SK-N-SH (cell line): ENCODE measurements at places on chromosomes 1 and 21.

DNA sequence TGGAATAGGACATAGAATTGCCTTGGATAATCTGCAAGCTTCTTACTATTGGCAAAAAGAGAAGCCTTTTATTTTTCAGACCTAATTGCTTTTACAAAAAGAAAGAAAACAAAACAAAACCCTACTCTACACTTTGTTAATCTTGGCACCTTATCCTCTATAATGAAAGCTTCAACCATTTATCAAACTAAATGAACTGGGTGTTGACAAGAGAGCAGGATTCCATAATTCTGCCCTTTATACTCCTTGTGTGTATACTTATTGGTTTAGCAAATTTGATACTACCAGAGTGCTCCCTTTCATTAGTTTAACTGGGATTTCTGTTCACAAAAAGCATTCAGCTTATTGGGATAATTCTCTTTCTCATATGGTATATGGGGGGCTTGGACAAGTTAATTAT, 3.0 kb upstream of the TMCC2 start:
- H3K27ac ChIP-seq: no peak overlapping the region
- no peak overlapping the region for H3K4me3 ChIP-seq
- no peak for DNase-seq
- no peaks in the 10 kb centered on the region; the same call in 1 of the 2 replicates for H3K27me3 ChIP-seq

DNA sequence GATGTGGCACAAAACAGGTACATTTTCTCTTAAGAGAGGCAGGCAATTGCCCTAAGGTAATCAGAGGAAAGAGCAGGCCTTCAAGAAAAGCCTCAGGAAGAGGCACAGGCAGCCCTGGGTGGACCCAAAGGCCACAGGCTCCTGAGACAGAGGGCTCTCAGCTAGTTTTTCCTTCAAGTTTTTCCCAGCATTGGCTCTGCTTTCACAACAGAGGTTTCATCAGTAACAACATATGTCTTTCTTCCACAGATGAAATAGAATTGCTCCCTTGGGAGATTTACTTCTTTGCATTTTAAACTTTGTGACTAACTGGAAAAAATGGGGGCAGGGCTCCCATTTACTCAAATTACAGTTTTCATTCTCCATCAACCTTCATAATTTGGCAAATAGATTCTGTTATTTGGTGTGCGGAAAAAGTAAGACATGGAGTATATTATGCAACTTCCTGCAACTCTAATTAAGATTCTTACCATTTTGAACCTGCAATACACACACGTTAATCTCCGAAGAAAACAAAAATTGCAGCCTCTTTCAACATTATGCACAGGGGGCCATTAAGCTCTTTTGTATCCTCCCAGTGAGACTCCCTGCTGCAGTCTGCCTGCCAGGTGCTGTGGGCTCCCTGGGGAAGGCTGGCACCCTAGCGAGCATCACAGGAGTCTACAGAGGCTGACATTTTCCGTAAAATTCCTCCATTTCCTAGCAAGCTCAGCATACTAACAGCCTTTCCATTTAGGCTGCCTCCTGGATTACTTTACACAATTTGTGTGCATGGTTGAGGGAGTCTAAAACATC, 282.3 kb downstream of the USH2A start:
- no peak for DNase-seq
- no peak overlapping the region for H3K4me3 ChIP-seq
- peaks cover 5% of the 10 kb centered on the region; the same call in 1 of the 2 replicates for H3K4me1 ChIP-seq
- H3K36me3 ChIP-seq: no peaks in the 10 kb centered on the region
- H3K27me3 ChIP-seq: no peaks in the 10 kb centered on the region

DNA sequence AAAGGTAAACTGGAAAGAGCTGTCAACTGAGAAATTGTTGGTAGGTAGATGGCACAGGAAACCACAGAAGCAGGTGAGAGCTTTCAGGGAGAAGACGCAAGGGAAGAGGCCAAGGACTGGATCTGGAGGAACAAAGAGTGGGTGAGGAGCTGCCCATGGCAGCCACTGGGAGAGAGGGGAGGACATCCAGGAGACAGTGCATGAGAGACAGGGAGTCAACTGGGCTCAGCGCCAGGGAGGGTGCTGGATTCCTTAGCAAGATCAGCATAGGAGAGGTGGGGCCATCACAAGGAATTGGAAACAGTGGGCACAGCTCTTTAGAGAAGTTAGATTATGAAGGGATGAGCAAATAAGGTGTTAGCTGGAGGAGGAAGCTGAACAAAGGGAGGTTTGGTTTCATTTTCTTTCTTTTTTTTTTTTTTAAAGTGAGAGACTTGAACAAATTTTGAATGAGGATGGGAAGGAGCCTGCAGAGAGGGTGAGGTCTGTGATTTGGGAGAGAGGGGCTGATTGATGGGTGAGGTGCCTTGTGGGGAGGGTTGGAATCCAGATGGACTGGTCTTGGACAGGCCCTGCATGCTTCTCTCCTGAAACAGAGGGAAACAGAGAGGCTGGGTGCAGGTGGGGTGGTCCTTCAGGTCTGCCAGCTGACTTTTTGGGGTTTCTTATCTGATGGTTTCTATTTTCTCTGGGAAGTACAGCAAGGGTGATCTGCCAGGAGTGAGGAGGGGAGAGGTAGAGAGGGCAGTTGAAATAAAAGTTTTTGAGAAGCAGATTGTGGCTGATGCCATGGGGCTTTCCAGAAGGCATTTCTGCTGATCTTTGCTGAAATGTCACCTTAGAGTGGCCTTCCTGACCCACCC, 5.4 kb downstream of the CYP4B1 start:
- no peaks in the 10 kb centered on the region for H3K36me3 ChIP-seq
- H3K27ac ChIP-seq: no peak overlapping the region
- no peak overlapping the region for H3K4me3 ChIP-seq
- no peak for DNase-seq
- no peaks in the 10 kb centered on the region for H3K4me1 ChIP-seq
- no peaks in the 10 kb centered on the region for H3K27me3 ChIP-seq

DNA sequence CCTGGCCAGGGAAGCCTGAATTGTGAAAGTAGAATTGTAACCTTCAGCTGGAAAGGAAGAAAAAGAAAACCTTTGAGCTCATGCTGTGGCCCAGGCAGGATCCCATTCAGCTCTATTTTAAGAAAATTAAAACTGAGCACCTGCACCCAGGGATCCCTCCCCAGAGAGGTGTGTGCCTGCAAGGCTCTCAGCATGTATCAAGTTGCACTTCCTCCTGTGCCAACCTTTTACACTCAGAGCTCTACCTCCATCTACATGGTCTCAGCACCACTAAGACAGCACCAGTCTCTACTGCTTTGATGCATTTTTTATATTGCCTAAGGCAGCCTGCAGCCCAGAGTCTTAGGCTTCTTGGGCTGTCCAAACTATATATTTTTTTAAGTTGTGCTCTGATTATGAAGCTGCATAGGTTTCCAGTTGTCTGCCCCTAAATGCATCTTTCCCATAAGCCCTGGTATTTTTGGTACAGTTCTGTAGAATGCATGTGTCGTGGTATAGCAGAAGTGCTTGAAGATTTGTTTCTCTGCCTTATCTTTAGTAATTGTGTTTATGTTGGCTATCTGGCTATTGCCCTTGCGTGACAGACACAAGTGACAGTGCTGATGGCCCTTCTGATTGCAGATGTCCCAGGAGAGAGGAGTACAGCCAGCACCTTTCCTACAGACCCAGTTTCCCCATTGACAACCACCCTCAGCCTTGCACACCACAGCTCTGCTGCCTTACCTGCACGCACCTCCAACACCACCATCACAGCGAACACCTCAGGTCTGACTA, 63.1 kb downstream of the PTPRC start:
- DNase-seq: peak; percentile 11
- H3K27me3 ChIP-seq: no peaks in the 10 kb centered on the region
- H3K4me3 ChIP-seq: no peak overlapping the region
- H3K36me3 ChIP-seq: no peaks in the 10 kb centered on the region

DNA sequence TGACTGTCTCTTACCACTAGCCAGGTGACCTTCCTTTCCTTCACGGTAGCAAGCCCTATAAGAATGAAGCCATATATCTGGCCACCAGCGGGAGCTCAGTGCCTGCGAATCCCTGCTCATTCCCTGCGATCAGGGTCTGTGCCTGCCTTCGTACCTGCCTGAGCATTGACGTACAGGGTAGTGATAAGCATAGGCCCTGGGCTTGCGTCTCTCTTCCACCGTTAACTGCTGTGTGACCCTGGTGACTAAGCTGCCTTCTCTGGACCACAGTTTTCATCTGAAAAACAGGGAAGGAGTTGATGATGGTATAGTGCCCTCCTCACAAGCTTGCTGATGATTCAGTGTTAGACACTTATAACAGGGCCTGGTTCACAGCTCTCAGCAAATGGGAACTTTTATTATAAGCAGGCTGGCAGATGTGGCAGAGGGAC, 4.1 kb downstream of the ZC3H12A start:
- peaks cover 12% of the 10 kb centered on the region for H3K36me3 ChIP-seq
- DNase-seq: no peak
- no peak overlapping the region for H3K4me3 ChIP-seq
- H3K4me1 ChIP-seq: peaks cover 48% of the 10 kb centered on the region
- H3K27ac ChIP-seq: peak overlapping the region; percentile 96

- peaks cover 12% of the 10 kb centered on the region; the same call in 1 of the 2 replicates for H3K27me3 ChIP-seq
- DNase-seq: no peak
- no peaks in the 10 kb centered on the region for H3K4me1 ChIP-seq
These were observed 74.7 kb downstream of the RIPK4 start for GRCh38 chr21:41692185-41692565.

DNA sequence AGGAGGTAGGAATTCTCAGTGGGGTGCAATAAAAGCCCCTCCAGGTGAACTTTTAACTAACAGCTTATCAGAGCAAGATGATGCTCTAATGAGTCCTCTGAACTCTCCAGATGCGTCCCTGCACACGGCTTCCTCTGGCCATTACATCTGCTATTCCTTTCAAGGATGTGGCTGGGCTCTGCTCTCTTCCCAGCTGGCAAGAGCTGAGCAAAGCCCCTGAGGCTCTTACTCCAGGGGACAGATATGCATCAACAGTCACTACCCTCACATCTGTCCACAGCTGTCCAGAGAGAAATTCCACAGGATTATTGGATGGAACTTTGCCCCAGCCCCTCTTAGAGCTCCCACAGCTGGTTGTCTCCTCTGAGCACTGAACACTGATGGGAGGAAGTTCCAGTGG, 267.8 kb downstream of the C1orf94 start:
- H3K27me3 ChIP-seq: no peaks in the 10 kb centered on the region
- H3K27ac ChIP-seq: no peak overlapping the region
- no peak overlapping the region for H3K4me3 ChIP-seq

DNA sequence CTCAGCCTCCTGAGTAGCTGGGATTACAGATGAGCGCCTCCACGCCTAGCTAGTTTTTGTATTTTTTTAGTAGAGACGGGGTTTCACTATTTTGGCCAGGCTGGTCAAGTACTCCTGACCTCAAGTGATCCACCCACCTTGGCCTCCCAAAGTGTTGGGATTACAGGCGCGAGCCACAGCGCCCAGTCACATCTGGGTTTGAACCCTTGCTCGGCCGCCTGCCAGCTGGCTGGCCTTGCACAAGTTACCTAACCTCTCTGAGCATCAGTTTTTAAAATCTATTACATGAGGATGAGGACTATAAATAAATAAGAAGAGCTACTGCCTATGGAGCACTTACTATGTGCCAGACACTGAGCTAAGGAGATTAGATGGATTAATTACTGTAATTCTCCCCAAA, 17.7 kb upstream of the PADI2 start:
- no peaks in the 10 kb centered on the region for H3K4me1 ChIP-seq
- no peaks in the 10 kb centered on the region for H3K36me3 ChIP-seq
- no peaks in the 10 kb centered on the region for H3K27me3 ChIP-seq
- no peak overlapping the region for H3K4me3 ChIP-seq
- DNase-seq: no peak

DNA sequence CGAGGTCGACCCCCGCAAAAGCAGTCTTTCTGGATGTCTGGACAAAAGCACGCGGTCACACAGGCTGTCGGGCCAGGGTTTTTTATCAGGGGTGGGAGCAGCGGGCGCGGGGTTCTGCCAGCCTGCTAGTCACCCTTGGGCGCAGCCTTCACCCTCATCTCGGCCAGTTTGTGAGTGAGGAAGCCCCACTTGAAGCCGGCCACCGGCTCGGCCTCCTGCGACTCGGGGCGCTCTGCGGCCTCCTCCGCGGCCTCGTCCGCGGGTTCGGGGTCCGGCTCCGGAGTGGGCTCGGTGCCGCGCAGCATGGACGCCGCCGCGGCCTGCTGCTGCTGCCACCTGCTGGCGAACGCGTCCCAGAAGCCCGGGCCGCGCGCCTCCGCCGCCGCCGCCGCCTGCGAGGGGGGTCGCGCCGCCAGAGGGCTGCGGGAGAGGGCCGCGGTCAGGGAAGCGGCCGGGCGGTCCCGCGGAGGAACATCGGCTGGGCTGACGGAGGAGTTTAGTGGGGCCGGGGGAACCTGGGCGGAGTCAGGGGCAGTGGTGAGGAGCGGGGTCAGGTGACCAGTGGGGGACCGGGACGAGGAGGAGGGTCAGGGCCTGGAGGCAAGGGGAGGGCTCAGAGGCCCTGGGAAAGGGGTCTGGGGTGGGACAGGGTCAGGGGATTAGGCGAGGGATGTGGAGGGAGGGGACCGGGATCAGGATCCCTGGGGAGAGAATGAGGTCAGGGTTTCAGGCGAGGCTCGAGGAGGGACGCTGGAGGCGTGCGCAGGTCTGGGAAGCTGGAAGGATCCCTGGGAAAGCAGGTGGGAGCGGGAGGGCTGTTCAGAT, 4.5 kb downstream of the C1orf232 start:
- H3K27ac ChIP-seq: no peak overlapping the region; the same call in 1 of the 2 replicates
- H3K4me1 ChIP-seq: peaks cover 15% of the 10 kb centered on the region; the same call in 1 of the 2 replicates
- DNase-seq: peak; percentile 92
- peak overlapping the region; percentile 56 for H3K4me3 ChIP-seq
- no peaks in the 10 kb centered on the region for H3K36me3 ChIP-seq

GRCh38 chr21:43712268-43712942, 6.5 kb upstream of the PDXK start:
- no peaks in the 10 kb centered on the region for H3K36me3 ChIP-seq
- DNase-seq: no peak
- H3K27ac ChIP-seq: no peak overlapping the region
- no peak overlapping the region for H3K4me3 ChIP-seq
- no peaks in the 10 kb centered on the region for H3K27me3 ChIP-seq
- H3K4me1 ChIP-seq: no peaks in the 10 kb centered on the region

GRCh38 chr1:211581526-211581925, 2.6 kb upstream of the SLC30A1 start:
- no peaks in the 10 kb centered on the region for H3K27me3 ChIP-seq
- no peaks in the 10 kb centered on the region; the same call in 1 of the 2 replicates for H3K36me3 ChIP-seq
- H3K27ac ChIP-seq: peak overlapping the region; percentile 44; the same call in 1 of the 2 replicates
- H3K4me1 ChIP-seq: peaks cover 9% of the 10 kb centered on the region

- no peaks in the 10 kb centered on the region for H3K27me3 ChIP-seq
- no peak for DNase-seq
- peaks cover 14% of the 10 kb centered on the region; the same call in 1 of the 2 replicates for H3K4me1 ChIP-seq
- no peaks in the 10 kb centered on the region for H3K36me3 ChIP-seq
- H3K27ac ChIP-seq: no peak overlapping the region
These were observed 114.9 kb upstream of the VANGL1 start for GRCh38 chr1:115526900-115527299.

GRCh38 chr1:10653370-10654125, 142.9 kb downstream of the CASZ1 start:
- no peaks in the 10 kb centered on the region for H3K36me3 ChIP-seq
- no peaks in the 10 kb centered on the region for H3K27me3 ChIP-seq
- H3K4me3 ChIP-seq: no peak overlapping the region
- no peak overlapping the region for H3K27ac ChIP-seq
